PC-3 (cell line): ENCODE measurements at places on chromosomes 7 and 10. TPM values are rescaled to one million over a fixed set of nuclear protein-coding genes. Genes with fewer than 3 reads are reported as not detected.

DNA sequence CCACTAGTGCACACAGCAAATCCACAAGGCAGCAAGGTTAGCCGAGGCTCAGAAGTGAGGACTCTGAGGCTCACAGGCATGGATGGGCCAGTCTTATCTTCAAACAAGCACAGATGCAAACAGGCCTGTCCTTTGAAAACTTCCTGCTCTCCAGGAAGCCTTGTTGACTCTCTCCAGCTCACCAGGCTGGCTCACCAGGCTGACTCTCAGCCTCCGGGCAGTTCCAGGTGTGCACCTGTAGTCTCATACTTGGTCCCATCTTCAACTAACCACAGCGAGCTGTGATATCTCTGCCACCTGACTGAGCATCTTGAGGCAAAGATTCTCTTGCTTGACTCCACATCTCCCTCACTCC is 173.9 kb upstream of the ZMIZ1 start:
- no peaks in the 10 kb centered on the region for H3K36me3 ChIP-seq
- peaks cover 35% of the 10 kb centered on the region for H3K27me3 ChIP-seq
- DNase-seq, result peak; percentile 76
- no peak overlapping the region for H3K27ac ChIP-seq
- H3K4me3 ChIP-seq, result no peak overlapping the region
- H3K4me1 ChIP-seq, result no peaks in the 10 kb centered on the region

DNA sequence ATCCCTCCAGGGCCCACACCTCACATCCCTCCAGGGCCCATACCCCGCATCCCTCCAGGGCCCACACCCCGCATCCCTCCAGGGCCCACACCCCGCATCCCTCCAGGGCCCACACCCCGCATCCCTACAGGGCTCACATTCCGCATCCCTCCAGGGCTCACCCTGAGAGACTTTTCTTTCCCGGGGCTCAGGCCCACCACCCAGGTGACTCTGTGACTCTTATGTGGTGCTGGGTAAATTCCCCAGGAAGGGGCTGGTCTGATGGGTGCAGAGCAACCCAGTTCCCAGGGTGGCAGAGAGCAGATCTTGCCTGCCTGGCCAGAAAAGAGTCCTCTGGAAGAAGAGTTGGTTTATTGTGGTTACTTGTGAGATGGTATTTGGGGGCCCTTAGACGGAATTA is 290.7 kb downstream of the TCERG1L start:
- H3K36me3 ChIP-seq, result no peaks in the 10 kb centered on the region
- H3K27me3 ChIP-seq, result no peaks in the 10 kb centered on the region
- no peaks in the 10 kb centered on the region for H3K4me1 ChIP-seq
- no peak overlapping the region for H3K4me3 ChIP-seq
- no peak overlapping the region for H3K27ac ChIP-seq
- no peak for DNase-seq

Gene LIPM
- not detected in 2 replicates for total RNA-seq

GRCh38 chr7:22563032-22563501 is 63.1 kb upstream of the STEAP1B start:
- no peak for DNase-seq
- H3K27me3 ChIP-seq, result no peaks in the 10 kb centered on the region
- no peaks in the 10 kb centered on the region for H3K36me3 ChIP-seq
- H3K4me1 ChIP-seq, result peaks cover 70% of the 10 kb centered on the region

- peaks cover 9% of the 10 kb centered on the region for H3K36me3 ChIP-seq
- peak overlapping the region; percentile 74 for H3K4me3 ChIP-seq
- peaks cover 10% of the 10 kb centered on the region for H3K4me1 ChIP-seq
- H3K27ac ChIP-seq, result no peak overlapping the region
- no peaks in the 10 kb centered on the region for H3K27me3 ChIP-seq
Observed at GRCh38 chr7:155001756-155002410, 1.0 kb downstream of the PAXIP1 start.

- DNase-seq, result no peak
- H3K4me3 ChIP-seq, result no peak overlapping the region
- no peaks in the 10 kb centered on the region for H3K36me3 ChIP-seq
- no peak overlapping the region for H3K27ac ChIP-seq
- no peaks in the 10 kb centered on the region; the same call in 1 of the 2 replicates for H3K4me1 ChIP-seq
Observed at GRCh38 chr10:29189256-29189655, 99.6 kb upstream of the LYZL1 start.

Gene HOXA2
- 0.07 and 1.8 TPM in 2 replicates for total RNA-seq

- no peaks in the 10 kb centered on the region for H3K4me1 ChIP-seq
- no peaks in the 10 kb centered on the region for H3K36me3 ChIP-seq
- no peak overlapping the region for H3K27ac ChIP-seq
- H3K4me3 ChIP-seq, result no peak overlapping the region
- no peak for DNase-seq
- H3K27me3 ChIP-seq, result peaks cover 36% of the 10 kb centered on the region
Observed at GRCh38 chr10:8042721-8043568, 11.5 kb upstream of the GATA3 start.

Gene C10orf53
- not detected in 2 replicates for total RNA-seq

DNA sequence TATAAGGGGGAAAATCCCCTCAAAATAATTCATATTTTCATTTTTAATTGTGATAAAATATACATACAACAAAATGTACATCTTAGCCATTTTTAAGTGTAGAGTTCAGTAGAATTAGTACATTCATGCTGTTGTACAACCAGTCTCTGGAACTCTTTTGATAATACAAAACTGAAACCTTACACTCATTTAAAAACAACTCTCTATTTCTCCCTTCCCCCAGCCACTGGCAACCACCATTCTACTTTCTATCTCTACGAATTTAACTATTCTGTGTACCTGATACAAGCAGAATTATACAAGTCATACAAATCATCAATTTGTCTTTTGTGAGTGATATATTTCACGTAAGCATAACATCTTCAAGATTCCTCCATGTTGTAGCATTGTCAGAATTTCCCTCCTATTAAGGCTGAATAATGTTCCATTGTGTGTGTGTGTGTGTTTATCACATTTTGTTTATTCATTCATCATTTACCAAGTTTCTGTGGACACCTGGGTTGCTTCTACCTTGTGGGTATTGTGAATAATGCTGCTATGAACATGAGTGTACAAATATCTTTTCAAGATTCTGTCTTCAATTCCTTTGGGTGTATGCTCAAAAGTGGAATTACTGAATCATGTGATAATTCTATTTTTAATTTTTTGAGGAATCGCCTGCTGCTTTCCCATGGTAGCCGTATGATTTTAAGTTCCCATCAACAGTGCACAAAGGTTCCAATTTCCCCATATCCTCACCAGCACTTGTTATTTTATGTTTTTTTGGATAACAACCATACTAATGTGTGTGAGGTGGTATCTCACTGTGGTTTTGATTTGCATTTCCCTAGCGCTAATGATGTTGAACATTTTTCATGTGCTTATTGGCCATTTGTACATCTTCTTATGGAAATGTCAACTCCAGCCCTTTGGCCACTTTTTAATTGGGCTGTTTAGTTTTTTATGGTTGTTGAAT is 4.7 kb upstream of the EBLN1 start:
- no peak for DNase-seq
- H3K27me3 ChIP-seq, result no peaks in the 10 kb centered on the region
- H3K4me3 ChIP-seq, result no peak overlapping the region
- H3K4me1 ChIP-seq, result peaks cover 4% of the 10 kb centered on the region; the same call in 1 of the 2 replicates
- no peak overlapping the region for H3K27ac ChIP-seq
